ENCODE measurements at places on chromosomes 6 and 20.

DNA sequence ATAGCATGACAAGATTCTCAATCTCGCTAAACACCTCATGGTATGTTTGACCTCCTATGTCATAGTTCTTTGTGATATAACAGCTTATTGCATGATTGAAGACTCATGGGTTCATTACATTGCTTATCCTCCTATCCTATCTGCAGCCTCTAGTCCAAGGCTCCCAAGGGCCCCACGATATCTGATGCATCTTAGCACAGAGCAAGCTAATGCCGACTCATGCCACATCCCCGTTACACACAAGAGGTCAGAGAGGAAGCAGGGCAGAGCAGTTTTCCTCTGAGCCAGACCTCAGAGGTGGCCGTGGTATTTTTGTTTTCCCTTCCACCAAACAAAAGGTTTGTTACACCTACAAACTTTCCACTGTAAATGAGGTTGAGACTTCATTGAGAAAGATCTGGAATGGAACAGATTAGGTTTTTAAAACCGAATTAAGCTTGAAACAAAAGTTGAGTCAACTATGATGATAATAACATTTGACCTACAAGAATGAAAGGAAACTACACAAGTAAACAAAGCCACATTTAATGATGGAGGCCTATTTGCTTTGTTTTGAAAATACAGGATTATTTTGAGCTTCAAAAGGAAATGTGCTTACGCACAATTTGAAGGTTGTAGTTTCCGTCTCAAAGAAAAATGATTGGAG, 133.9 kb upstream of the MYLIP start:
- DNase-seq = no peak

- DNase-seq = no peak
These were observed 99.4 kb downstream of the MYB start for GRCh38 chr6:135280375-135281136.

- DNase-seq = no peak
These were observed 674 bp downstream of the NRSN1 start for GRCh38 chr6:24126586-24127192.

DNA sequence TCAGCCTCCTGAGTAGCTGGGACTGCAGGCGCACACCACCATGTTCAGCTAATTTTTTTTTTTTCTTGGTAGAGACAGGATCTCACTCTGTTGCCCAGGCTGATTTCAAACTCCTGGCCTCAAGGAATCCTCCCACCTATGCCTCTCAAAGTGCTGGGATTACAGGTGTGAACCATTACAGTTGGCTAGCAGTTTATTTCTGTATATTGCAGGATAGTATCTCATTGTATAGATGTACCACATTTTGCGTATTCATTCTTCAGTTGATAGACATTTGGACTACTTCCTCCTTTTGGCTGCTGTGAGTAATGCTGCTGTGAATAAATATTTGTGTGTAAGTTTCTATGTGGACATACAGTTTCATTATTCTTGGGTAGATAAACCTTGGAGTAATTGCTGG, 32.9 kb downstream of the ASXL1 start:
- no peak for DNase-seq

- no peak for DNase-seq
These were observed 303.6 kb upstream of the SLC35B3 start for GRCh38 chr6:8738951-8739350.

DNA sequence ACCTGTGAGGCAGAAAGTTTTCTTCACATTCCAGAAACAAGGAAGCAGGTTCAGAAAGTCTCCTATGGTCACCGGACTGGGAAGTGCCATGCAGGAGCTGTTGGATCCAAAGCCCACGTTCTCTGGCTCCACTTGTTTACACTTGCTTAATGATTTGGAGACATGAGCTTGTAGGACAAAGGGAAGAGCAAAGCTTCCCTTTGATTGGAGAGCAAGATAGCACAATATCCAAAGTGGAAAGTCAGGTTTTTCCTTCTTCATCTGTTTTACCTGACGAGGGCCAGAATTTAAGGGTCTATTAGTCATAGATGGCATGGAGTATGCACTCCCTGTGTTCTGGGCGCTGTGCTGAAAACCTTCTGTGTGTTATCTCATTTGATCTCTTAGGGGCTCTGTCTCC, 81.2 kb downstream of the PDE7B start:
- no peak for DNase-seq

DNA sequence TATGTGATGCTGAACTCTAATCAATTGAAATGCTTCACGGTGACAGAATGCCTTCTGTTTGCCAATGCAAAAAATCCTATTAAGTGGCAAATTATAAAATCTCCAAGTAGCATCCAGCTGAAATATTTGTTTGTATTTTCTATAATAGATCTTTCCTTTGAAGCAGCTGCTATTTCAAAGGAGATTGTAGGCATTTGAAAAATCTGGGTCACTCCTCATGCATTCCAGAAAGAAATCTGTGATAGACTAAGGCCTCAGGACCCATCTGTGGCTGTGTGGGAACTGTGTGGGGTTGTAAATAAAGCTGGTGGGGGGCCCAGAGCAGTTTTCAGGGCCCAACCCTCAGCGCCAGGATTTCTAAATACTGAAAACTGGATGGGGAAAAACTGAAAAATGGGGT, 216.9 kb upstream of the ARG1 start:
- no peak for DNase-seq

GRCh38 chr6:15527838-15528617, 134.8 kb downstream of the DTNBP1 start:
- DNase-seq = no peak

DNA sequence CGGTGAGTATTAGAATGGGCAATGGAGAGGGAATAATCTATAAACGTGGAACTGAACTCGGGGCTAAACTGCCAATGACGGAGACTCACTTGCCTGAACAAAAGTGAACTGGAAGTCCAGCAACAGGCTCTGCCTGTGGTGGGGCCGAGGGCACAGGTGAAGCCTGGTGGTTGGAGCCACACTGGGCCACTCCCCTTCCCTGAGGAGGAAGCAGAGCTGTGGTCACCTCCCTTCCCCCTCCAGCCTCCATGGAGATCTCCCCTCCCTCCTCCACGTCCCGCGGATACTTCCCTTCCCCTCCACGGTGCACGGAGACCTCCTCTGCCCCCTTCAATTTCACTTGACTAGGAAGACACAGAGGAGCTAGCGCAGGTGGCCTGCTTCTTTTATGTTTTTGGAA, 14.7 kb upstream of the DSP start:
- DNase-seq = no peak

DNA sequence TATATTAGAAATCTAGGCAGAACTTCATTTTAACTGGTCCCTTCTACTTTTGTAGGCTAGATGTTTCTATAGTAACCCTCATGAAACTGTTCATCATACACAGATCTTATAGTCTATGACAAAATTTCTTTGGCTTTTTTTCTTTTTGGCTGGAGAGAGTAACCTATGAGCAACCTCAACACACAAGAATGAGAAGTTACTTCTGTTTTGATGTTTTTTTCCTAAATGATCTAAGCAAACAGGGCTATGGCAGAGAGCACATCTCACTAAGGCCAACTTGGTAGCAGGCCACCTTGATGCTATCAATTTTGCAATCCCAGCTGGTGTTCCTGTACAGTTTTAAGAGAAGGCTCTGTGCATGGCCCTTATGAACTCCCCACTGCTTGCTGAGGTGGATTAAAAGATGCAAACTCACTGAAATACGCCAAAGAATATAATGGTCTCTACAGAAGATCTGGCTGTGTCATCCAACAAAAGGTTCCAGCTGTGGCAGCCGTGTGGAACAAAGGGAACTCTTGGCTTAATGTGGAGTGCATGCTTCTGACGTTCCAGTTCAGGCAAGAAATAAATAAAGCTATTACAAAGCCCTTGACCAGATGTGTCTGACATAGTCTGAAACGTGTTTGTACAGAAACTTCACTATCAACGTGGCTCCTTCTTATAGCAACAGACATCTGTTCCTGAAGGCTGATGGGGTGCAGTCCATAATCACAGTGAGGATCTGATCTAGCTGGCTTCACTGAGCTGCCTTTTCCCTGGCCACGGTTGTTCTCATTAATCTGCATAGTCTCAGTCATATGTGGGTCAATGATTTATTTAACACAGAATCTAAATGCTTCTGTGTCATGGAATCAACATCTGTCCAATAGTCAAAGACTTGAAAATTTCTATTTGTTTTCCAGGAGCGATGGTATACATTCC, 481.1 kb downstream of the BMP2 start:
- DNase-seq = no peak

- no peak for DNase-seq
These were observed 46.4 kb upstream of the ADTRP start for GRCh38 chr6:11824986-11825385.

DNA sequence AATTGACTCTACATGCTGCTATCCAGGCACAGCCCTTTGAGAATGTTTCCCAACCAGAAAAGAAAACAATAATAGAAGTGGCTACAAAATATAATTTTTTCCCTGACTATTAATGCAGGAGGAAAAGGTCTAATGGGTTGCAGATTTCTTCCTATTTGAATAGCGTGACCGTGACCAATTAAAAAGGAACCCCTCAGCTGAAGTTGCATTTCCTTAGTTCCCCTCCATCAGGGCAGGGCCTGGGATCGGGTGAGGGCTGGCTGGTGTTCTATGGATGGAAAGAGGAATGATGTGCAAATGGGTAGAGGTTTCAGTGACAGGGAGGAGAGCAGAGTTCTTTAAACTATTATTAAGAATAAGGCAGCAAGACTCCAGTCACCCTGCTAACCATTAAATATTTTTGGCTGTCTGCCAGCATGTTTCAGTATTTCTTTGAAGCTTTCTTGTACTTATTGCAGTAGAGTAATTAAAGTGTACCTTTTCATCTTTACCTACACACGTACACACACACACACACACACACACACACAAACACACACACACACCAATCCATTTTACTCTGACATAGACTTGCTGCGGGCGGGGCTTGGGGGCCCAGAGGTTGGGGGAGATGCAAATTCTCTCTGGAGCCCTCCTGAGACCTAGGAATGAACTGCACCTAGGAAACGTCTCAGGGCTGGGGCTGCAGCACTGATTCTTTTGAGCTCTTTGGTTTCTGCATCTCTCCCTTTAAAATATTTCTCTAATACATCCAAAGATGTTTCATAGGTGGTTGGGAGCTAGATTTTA, 154.8 kb upstream of the SLC35B3 start:
- DNase-seq = no peak

GRCh38 chr6:50822078-50822476, 3.4 kb downstream of the TFAP2B start:
- DNase-seq = no peak

- no peak for DNase-seq
These were observed 396.0 kb downstream of the TBC1D32 start for GRCh38 chr6:120938164-120938875.

DNA sequence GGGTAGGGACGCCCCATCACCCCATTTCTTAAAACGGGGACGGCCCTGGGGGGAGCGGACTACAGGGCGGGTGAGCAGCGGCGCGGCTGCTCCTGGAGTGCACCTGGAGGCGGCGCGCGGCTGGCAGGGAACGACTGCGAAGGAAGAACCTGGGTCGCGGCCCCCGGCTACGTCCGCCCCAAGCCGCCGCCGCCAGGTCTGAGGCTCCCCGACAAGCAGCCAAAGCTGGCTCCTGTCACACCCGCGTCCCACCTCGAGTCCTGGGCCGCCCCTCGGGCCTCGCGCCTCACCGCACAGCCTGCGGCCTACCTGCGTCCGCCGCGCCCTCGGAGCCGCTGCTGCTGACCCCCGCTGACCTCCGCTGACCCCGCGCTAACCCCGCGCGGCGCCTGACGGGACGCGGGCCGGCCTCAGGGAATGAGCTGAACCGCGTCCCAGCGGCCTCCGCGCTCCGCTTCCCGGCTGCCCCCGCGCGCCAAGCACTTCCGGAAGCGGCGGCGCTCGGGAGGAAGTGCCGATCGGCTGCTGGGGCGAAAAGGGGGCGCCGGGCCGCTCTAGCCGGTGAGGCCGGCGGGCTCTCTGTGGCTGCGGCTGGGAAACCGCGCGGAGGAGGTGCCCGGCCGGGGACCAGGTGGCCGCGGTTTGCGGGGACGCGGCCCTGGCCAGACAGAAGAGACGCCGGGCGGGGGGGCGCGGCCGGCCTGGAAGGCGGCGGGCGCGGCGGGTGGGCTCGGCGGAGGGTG, at the start of the genes ARFRP1 and ZGPAT:
Gene ARFRP1 (minus strand): TSS at position 419 of the 743 bp plus-strand sequence. CDS start 885 bp downstream, outside the sequence.
Gene ZGPAT (plus strand): TSS at position 482 of the 743 bp plus-strand sequence. CDS start 542 bp downstream, outside the sequence.
- DNase-seq = peak; percentile 69

- no peak for DNase-seq
These were observed 130.7 kb upstream of the SSTR4 start for GRCh38 chr20:22904386-22904785.

- no peak for DNase-seq
These were observed 16.7 kb upstream of the TFAP2A start for GRCh38 chr6:10431423-10432164.

DNA sequence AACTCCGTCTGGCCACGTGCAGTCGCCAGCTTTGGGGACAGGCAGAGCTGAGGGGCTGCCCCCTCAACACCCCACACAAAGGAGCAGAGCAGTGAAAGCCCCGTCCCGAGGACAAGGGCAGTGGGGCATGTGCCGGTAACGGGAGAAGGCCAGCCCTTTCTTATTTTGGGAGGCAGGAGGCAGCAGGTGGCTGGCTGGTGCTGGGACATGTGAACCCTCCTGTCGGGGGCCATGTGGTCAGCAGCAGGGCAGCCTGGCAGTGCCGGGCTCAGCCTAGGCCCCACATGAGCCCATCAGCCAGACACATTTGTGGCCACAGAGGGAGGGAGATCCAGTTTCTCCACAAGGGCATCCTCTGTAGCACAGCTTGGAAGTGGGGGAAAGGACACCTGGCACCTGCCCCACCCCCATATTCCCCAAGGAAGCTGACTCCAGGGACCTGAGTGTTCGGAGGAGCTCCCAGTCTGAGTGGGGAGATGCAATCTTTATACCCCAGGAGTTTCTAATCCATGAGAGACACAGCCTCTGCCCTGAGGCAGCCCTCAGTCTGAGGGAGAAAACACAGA, 137.6 kb downstream of the MRPL14 start:
- no peak for DNase-seq

DNA sequence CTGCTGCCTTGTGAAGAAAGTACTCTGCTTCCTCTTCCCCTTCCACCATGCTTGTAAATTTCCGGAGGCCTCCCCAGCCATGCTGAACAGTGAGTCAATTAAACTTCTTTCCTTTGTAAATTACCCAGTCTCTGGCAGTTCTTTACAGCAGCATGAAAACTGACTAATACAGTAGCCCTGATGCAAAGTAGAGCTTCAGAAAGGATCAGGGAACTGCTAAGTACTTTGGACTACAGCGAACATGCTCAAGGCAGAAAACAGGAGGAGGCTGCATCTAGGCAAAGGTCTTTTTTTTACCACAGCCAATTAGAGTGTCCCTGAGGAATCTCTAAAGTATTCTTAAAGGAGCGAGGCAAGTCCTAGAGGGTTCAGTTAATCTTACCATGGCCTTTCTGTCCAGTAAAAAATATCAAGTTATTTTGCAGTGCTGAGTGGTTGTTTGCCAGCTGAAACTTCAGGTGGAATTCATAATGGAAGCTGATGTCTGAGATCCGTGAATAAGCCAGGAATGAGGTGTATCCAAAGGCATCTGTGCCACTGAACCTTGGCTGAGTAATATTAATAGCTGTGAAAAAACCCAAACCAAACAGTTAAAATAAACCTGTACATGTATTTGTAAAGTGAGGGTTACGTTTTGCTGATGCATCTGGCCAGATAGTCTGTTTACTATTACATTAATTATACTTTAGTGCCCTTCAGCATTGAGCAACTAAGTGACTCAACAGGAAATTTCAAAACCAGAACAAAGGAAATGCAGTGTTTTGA, 170.4 kb downstream of the PHF3 start:
- no peak for DNase-seq
